ACHN (cell line): ENCODE measurements at places on chromosomes 6 and 20.

- no peak for DNase-seq
These were observed 291.4 kb upstream of the RNF217 start for GRCh38 chr6:124670801-124671200.

DNA sequence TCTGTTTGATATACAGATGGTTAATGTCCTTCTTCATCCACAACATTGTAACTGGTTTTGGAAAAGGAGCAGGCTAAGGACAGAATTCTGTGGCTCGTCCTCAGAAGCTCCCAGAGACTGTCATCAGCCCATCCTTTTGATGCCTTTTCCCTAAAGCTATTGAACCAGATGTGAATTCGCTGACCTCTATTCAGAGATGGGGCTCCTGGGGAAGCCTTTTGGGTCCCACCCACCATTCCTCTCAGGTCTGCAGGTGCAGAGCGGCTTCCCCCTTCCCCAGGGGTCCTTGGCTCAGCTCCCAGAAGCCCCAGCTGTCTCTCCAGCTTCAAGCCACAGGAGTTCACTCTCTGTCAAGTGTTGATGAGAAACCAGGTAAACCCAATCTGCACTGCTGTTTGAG is 191.7 kb downstream of the SMOC2 start:
- no peak for DNase-seq

DNA sequence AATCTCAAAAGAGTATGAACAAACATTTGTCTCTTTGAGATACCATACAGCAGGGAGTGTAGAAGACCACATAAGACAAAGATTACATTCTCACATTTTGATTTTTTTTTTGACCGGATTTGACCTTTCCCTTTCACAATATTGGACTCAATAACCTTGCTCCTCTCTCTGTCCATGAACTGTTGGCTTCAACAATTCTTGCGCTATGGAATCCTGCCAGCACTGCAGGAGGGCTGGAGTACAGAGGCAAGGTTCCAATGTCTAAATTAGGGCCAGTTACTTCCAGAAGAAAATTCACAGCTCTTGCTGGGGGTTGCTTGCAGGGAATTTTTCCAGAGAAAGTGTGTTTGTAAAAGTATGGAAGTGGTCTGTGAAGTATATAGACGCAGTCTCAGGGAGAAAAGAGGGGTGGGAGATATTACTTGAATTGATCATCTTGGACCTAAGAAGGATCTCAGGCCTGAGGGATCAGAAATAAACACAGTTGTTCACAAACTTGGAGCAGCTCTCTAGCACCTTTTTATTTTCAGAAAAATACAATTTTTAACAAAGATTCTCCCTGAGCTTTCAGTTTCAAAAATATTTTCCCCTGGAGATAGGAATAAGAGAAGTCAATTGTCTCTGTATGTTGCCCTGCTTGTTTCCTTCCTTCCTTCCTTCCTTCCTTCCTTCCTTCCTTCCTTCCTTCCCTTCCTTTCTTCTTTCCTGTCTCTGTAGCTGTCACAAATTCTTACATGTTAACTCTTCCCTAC is 765.9 kb downstream of the BCKDHB start:
- no peak for DNase-seq

- no peak for DNase-seq
These were observed 5.2 kb downstream of the SLC2A4RG start for GRCh38 chr20:63744574-63745423.
